ENCODE measurements at places on chromosomes 5 and 9. TPM values are rescaled to one million over a fixed set of nuclear protein-coding genes. Genes with fewer than 3 reads are reported as not detected.

GRCh38 chr9:29339387-29339786, 1766.1 kb upstream of the C9orf72 start:
- DNase-seq, result no peak

DNA sequence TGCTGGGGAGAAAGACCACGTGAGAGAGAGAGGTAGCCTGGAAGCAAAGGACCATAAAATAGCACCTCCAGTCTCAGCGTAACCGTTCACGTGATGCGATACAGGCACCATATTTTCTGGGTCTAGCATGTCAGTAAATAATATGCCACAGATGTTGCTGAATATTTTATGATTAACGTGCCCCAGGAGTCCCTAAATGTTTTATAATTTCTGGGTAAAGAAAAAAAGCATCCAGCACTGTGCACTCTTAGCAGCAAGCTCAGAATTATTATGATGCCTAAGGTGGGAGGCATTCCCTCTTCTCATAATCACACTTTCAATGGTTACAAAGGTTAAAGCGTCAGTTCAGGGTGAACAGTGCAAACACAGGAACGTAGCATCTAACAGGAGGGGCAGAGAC, 121.8 kb downstream of the CAVIN4 start:
- no peak for DNase-seq

- DNase-seq, result no peak
These were observed at the start of gene PCDH12 for GRCh38 chr5:141958113-141958512. Gene PCDH12 (minus strand): TSS chr5:141958202. CDS start chr5:141957851, 351 bp downstream.

SPINK13 gene
- not detected for total RNA-seq

SLC46A2 gene
- 2.7 TPM for total RNA-seq

Data from thoracic aorta (tissue), 2 donors.